Midbrain (tissue), 1 donor: ENCODE measurements at places on chromosomes 16 and 17.

DNA sequence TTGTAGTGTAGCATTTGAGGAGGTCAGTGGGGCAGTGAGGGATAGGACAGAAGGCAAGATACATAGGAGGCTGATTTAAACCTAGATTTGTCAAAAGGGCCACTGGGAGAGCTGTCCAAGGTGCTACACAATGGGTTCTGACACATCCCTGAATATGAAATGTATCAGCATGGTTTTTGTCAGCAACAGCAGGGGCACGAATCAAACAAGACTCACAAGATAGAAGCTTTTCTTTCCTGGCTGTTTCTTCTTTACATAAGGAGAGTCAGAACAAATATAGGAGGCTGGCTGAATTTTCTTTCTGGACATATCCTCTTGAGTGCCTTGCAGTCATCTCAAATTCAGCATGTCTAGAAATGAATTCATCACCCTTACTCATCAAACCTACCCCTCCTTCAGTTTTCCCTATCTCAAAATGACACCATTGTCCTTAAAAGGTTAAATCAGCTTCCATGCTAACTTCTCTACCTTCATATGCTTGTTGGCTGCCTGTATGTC, 130.5 kb downstream of the NPIPB5 start:
- DNase-seq = no peak

DNA sequence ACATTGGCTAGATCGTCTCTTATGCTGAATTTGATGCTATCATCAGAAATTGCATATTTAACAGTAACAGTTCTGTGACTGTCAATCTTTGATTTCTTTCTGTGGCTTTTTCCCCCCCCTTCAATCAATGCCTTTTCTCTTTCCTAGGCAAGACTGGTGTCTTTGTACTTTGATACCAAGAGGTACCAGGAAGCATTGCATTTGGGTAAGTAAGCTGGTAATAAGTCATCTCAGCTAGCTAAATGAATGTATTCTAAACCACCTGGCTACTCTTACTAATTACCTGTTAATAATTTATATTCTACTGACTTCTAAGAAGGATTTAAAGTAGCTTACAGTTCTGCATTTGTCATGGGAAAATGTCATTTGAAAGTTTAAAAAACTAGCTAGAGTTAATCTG, 20.1 kb downstream of the PSMD11 start:
- no peak for DNase-seq

- DNase-seq = no peak
Observed at GRCh38 chr17:77210331-77210730, 69.6 kb downstream of the SEC14L1 start.

DNA sequence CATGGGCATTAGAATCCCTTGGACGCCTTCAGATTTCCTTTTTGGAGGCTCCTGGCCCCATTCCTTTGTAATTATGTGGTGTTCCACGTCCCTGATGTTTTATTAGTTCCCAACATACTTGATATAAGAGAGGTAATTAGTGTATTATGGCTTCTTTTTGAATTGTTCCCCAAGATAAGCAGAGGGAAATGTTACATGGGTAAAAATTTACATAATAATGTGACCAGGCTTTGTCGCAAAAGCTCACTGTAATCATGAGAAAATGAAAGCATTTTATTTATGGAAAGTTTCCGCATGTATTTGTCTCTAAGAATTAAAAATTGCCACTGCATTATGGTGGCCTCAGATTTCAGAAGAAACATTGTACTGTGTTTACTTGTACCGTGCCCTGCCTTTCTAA, 177.8 kb downstream of the PRKCA start:
- no peak for DNase-seq

DNA sequence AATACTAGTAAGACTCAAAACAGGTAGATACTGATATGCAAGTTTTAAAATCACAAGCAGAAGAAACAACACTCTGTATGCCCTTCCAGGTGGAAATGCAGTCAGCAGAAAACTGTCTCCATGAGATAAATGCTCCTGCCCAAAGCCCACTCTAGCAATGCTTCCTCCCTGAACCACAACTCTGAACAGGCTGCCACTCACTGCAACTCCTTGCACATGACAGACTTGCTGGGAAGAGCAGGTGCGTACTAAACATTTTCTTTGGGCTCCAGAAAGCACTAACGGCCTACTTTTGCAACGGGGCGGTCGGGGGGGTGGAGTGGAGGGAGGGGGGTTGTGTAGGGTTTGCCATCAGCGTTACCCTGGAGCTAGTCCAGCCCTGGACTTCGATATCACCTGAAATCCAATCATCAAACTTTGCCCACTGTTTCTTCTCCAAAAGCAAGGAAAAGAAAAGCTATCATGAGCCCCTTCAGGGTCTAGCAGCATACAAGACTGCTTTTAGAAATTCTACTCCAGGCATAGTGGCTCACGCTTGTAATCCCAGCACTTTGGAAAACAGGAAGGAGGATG, 46.1 kb downstream of the ANKRD11 start:
- no peak for DNase-seq

DNA sequence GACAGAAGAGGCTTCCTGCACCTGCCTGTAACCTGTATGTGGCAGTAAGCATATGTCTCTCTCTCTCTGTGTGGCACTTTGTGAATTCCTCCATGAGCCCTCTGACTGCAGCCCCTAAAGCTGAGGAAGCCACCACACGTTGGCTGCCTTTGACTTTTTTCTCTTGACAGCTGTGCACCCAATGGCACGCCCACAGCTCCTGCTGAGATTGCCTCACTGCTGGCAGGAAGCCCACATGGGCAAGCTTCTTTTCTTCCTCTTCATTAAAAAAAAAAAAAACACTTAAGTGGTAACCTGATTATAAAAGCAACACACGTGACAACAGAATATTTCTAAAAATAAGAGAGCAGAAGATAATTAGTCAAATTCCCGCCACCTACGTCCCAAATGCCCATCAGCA, 34.0 kb upstream of the PIRT start:
- no peak for DNase-seq

DNA sequence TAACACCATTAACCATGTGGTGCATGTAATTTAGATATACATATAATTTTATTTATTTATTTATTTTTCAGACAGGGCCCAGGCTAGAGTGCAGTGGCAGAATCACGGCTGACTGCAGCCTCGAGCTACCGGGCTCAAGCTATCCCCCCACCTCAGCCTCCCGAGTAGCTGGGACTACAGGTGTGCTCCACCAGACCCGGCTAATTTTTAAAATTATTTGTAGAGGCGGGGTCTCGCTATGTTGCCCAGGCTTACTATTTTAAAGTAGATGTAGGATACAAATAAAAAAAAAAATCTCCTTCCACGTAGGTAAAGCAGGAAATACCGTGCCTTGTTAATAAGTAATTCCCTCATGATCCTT, 446 bp upstream of the COQ7 start:
- DNase-seq = no peak

DNA sequence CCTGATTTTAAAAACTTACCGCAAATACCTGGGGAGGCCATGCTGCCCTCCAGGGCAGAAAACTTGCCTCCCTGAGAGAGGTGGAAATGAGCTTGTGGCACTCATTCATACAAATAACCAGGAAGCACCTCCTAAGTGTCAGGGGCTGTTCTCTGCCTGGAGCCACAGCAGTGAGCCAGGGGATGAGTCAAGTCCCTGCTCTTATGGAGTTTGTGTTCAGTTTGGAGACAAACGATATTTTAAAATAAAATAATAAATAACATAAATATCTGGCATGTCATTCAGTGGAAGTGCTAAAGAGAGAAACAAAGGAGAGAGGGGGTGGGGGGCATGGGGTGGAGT, 313.8 kb downstream of the C16orf95 start:
- no peak for DNase-seq

DNA sequence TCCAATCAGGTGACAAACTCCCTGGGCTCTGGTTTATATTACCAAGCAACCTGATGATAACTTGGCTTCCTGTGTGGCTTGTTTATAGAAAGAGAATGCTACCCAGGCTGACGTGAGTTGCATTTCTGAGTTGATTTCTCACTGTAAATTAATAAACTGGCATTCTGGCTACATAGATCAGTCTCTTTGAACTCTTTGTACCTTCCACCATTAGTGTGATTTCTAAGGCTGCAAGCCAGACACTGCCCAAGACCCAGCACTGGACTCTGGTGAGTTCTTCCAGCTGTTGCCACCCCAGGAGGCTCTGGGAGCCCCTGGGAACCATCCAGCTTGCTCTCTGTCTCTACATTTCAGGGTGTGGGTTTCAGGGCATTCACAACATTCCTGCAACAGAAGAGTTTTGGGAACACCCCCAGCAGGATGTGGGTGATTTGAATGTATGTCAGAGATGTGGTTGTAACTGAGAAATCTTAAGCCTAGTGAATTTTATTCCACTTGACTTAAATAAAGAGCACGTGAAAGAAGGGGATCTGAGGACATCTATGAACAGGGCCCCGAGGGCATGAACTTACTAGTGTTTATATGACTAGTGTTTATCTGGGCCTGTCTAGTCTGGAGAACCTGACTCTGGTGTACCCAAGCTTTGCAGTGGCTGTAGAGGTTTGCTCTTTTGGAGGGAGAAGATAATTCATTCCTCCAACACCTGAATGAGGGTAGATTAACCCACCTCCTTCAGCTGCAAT, 30.3 kb upstream of the LRRC37A start:
- DNase-seq = no peak

DNA sequence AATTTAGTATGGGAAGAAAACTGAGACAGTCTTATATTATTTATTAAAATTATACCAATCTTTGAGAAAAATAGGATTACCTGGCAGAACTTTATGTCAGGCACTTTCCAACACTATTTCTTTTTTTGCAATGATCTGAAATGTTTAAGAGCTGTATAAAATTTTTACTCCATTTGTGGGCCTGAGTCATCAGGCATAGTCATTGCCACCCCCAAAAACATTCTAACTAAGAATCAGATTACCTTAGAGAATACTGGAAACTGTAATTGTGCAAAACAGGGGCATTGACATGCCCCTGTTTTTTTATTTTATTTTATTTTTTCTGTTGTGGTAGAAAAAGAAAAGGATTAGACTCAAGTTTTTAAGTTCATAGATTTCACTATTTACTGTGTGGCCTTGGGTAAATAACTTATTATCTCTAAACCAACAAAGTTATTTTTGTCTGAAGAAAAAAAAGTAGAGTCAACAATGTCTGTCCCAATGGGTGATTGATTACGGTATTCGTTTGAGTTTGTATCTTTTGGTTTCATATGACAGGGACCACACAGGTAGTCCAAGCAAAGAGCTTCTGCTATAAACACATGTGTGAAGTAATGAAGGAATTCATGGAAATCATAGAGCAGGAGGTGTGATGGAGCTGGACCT, 24.6 kb downstream of the VAT1L start:
- DNase-seq = no peak

- no peak for DNase-seq
Observed at GRCh38 chr16:77840093-77840492, 51.7 kb downstream of the VAT1L start.

DNA sequence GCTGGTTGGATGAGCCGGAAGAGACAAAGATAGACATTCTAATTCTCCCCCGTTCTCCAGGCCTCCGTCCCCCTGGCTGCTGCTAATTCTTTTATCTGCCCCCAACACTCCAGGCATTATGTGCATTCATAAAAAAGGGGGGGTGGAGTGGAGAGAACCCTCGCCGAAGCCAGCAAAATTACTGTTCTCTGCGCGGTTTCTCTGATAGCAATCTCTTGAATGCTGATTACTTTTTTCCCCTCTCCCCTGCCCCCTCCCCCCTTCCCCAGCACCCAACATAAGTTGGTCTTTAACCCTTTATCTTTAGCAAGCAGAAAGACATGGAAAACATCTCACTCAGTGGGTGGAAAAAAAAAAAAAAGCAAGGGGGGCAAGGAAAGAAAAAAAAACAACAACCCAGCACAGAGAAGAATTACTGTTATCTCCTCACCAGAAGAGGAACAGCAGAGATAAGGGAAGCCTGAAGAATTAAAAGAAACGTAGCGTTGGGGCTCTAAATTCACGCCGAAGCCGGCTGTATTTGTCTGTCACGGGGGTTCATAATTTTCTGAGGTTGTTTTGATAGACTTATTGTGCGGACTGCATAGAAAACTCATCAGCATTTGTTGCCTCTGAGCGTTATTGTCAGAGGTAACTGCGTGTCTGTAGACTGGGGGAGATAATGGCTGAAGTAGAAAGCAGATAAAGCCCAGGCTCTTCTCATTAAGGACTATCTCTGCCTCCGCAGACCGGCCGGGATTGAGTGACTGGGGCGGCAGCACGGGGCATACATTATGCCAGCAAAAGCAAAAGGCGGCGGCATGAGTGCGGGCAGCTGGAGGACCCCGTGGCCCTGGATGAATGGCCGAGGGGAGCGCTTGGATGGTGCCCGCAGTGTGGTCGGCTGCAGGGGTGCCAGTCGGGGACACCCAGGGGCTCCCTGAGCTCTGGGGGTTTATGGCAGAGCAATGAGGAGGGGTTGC, 126.9 kb downstream of the MRM1 start:
- DNase-seq = no peak

- DNase-seq = no peak
Observed at GRCh38 chr16:66676599-66676998, 19.9 kb downstream of the CMTM4 start.

GRCh38 chr17:56918916-56919315, 5.1 kb upstream of the TRIM25 start:
- no peak for DNase-seq

DNA sequence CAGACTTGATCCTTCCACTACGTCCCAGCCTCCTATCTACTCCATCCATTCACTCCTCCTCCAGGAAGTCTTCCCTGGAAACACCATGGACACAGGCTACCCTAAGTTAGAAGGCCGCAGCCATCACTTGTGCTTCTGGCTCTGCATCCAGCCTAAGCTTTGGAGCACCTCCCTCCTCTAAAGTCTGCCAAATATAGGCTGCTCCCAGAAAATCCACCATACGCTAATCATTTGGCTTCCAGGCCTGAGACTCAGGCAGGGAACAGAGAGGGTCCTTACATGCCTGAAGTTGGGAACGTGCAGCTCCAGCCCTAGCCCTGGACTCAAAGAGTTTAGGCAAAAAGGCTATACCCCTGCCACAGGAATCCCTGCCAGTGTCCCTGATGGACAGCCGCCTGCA, 6.7 kb downstream of the PCGF2 start:
- DNase-seq = no peak

DNA sequence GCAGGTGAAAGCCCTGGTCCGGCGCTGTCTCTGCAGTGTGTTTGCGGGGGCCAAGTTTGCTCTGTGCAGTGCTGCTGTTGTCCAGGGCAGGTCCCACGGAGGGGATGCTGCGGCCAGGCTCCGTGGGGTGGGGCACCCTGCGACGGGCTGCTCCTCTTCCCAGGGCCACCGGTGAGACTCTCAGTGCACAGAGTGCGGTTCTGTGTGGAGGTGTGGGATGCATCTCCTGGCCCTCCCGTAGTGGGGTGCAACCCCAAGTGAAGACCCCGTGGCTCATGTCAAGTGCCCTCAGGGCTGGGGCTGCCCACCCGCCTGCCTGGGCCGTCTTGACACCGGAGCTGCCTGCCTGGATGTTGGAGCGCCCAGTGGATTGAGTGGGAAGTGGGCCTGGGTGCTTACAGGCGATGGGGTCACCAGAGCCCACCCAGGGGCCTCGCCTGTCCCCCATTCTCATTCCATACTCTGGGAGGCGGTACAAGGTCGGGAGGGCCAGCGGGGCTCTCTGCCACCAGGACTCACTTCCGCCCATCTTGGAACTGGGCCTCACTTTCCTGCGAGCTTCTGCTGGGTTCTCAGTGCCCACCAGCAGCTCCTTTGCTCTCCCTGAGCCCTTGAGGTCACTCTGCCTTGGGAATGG, 119.9 kb downstream of the BANP start:
- DNase-seq = no peak

GRCh38 chr16:72443809-72444208, 271.9 kb upstream of the PMFBP1 start:
- no peak for DNase-seq
